ENCODE measurements at places on chromosomes 1 and 21.
A peak's percentile ranks its signal among the peaks of the same experiment; 100 is the strongest.

DNA sequence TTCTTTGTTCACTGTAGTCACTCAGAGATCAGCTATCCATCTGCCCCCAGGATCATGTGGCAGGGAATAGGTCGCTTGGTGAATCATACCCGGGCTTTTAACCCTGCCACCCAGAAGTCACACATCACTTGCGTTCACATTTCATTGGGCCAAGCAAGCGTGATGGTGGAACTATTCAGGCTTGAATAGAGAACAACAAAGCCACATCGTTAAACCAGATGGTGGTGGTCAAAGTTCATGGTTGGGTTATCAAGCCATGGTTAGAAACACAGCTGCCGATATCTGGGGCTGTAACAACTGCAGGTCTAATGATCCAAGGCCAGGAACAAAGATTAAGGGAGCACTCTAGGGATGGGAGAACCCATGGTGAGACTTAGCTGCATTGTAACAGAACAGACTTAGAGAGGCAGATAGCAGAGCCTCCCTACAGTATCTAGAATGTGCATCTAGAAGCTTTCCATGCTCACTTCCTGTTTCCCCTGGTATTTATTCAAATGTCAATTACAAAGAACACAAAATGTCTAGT is 40.0 kb upstream of the PTPRC start:
- no peak for DNase-seq

- DNase-seq: no peak
Observed at GRCh38 chr1:89286549-89287180, 14.0 kb upstream of the GBP5 start.

- DNase-seq: peak; percentile 15
Observed at GRCh38 chr1:171654942-171655745, 2.7 kb upstream of the MYOC start.

- DNase-seq: no peak
Observed at GRCh38 chr1:60822252-60822651, 260.1 kb upstream of the NFIA start.

GRCh38 chr1:184427722-184428121 is 40.9 kb downstream of the C1orf21 start:
- DNase-seq: no peak

- DNase-seq: no peak
Observed at GRCh38 chr1:10122926-10123325, 87.4 kb upstream of the KIF1B start.

GRCh38 chr1:212077028-212077427 is 41.5 kb downstream of the DTL start:
- no peak for DNase-seq

DNA sequence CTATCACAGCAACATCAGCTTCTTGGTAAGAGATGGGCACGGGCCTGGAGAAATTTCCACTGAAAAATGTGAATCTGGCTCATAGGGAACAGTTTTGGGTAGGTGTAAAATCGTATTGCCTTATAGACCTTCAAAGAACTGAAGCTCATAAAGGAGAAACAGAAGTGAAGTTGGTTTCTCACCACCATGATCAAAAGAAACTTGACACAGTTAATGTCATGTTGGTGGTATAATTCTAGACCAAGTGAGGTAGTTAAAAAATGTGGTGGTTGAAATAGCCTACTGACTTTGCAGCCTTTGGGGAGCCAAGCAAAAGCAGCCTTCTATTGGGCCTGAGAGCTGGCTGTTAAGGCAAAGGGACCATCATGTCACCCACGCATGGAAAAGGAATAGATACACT is 8.9 kb downstream of the CD1D start:
- no peak for DNase-seq

GRCh38 chr1:225847610-225848009 is 34.6 kb downstream of the TMEM63A start:
- no peak for DNase-seq

DNA sequence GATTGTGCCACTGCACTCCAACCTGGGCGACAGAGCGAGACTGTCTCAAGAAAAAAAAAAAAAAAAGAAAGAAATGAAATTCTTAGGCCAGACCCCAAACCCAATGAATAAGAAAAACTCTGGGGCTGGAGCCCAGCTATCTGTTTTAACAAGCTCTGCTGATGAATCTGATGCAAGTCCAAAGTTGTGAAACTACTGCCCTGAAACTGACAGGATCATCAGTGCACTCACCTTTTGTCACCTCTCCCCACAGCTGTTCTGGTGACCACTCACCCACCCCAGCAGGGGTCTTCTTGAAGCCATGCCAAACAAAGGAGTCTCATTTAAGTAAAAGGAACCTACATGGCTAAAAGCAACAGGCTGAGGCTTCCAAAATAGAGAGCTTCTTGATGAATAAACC is 8.4 kb downstream of the PABPC4 start:
- no peak for DNase-seq

- no peak for DNase-seq
Observed at GRCh38 chr1:175569117-175569743, 174.2 kb downstream of the TNR start.

GRCh38 chr1:32963746-32964460 is 706 bp downstream of the RNF19B start:
- DNase-seq: peak; percentile 18

GRCh38 chr1:209176866-209177430 is 406.6 kb upstream of the CAMK1G start:
- DNase-seq: no peak

DNA sequence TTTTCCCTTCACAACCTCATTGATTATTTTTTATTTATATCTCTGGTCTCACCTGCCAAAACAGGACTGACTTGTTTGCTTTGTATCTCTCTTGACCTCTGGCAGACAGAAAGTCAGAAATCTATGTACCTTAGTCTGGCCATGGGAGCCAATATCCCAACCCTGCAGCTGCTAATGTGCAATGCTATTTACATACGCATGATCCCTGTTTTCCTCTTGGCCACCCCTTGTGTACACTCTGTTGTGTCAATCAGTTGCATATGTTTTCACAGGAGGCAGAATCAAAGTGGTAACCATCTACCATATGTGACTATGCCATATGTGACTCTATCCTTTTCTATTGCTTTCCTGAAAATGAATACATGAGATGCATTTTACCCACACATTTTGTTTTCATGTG is 688.8 kb downstream of the PLA2G4A start:
- DNase-seq: no peak

DNA sequence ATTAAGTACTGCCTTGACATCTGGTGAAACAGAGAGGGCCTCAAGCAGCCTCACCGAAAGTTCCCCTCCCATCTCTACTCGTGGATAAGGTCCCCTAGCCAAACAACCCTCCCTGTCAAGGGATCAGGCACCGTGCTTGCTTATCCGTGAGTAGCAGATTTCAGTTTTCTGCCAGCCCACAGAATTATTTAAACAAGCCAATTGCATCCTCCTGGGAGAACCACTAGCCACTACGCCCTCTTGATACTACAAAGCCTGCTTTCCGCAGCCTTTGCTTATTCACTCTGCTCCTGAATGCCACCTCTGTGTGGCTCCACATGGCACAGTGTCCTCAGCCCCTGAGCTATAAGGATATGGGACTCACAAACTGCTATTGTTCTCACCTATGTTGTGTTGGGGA is 5.9 kb upstream of the TFF2 start:
- DNase-seq: no peak

GRCh38 chr1:147640553-147641165 is 29.7 kb downstream of the ACP6 start:
- DNase-seq: peak; percentile 64

- DNase-seq: no peak
Observed at GRCh38 chr1:230072296-230072695, 5.3 kb downstream of the GALNT2 start.

GRCh38 chr1:10232163-10232562 is 21.8 kb downstream of the KIF1B start:
- no peak for DNase-seq

- no peak for DNase-seq
Observed at GRCh38 chr1:58779059-58779754, 4.6 kb downstream of the JUN start.

- DNase-seq: no peak
Observed at GRCh38 chr1:39391691-39392679, 99.5 kb upstream of the BMP8A start.

GRCh38 chr1:208820580-208821212 is 576.5 kb upstream of the PLXNA2 start:
- no peak for DNase-seq

DNA sequence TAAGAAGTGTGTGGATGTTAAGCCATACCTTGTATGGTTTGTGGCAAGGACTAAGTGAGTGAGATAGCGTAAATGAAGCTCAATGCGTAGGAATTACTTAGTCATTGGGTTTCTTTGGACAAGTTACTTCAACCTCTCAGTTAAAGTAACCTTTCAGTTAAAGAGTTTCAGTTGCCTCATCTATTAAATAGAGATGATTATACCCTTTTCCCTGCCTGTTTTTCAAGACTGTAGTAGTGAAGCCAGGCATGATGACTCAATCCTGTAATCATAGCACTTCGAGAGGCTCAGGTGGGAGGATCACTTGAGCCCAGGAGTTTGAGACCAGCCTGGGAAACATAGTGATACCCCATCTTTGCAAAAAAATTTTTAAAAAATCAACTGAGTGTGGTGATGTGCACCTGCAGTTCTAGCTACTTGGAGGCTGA is 6.3 kb downstream of the ZMPSTE24 start:
- DNase-seq: no peak

DNA sequence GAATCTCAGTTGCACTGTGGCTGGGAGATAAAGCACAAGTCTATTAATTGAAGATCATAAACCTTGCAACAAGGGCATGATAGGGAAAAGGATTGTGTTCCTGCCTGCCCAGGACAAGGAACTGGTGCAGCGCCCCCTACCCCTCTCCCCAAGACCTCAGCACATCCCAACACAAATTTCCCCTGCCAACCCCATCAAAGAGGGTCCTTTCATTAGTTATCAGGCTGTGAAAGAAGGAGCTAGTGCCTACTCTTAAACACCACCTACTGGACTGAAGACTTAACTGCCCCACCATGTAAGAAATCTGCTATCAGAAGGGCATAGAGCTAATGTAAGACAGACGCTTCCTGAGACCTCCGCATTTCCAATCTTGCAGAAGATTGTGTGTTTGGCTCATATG is 372.6 kb downstream of the AGBL4 start:
- no peak for DNase-seq

GRCh38 chr1:154741327-154741726 is 128.8 kb downstream of the KCNN3 start:
- no peak for DNase-seq

DNA sequence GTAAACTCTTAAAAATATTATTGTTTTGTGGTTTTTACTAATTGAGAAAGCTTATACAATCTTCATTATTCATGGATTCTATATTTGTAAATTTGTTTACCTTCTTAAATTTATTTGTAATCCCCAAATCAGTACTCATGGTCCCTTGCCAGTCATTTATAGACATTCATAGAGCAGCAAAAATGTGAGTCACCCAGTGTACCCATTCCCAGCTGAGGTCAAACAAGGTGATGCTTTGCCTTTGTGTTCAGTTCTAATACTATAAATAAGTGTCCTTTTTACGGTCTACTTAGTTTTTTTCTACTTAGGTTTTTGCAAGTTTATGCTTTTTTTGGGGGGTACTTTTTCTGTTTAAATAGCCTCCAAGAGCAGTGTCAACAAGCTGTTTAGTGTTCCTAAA is 36.1 kb downstream of the SORT1 start:
- DNase-seq: no peak

GRCh38 chr1:59866462-59866861 is 51.7 kb downstream of the HOOK1 start:
- no peak for DNase-seq

GRCh38 chr1:103363008-103363365 is 162.5 kb upstream of the RNPC3 start:
- no peak for DNase-seq

Data from stimulated activated CD4-positive, alpha-beta T cell treated with anti-CD3 and anti-CD28 coated beads, Interleukin-1b, Interleukin-23, amount 100 ng/mL, for 1 hour (primary cell).